NCI-H2081 treated with DMSO at 0.1 percent for 48 hours (cell line): ENCODE measurements at places on chromosomes 7 and 10.

DNA sequence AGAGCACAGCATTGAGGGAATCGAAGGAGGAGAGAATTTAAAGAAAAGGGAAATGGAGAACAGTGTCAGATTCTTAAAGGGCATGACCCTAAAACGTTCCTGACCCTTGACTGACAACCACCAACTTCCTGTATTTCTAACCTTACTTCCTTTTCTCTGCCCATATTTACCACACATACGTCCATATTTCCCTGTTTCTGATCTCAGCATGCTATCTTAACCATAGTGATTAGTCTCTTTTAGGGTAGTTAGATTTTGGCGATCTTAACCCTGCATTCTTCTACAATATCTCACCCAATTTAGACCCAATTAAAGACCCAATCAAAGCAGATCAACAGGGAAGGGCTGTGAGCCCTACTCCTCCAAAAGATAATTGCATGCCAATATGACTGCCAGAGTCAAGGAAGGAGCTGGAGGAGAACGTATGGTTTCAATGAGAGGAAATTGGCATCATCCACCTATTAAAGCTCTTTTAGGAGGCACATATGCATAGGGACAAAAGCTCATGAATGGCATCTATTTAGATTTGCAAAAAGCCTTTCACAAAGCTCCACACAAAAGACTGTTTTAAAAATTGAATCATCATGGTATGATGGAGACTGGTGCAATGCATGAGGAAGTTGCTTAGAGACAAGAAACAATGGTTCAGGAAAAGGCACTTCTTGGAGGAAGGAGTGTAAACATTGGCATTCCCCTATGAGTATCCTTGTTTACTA, 49.0 kb upstream of the ARHGAP12 start:
- DNase-seq: no peak

DNA sequence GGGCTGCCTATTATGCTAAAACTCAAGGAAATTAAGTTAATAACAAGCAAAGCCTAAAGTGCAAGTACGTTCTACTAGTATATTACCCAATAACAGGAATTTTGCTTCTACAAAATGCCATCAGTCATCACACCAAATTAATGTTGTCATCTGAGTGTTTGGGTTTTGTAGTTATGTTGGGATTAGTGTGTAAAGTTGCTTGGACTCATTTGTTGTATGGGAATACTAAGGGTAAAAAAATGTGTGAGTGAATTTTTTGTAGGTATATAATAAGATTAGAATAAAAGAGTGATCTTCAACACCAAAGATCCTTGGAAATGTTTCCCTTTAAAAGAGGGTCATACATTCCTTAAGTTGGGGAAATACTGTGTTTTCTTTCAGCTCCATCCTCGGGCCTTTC, 38.6 kb downstream of the NRP1 start:
- no peak for DNase-seq

GRCh38 chr7:41808541-41808940, 105.7 kb upstream of the INHBA start:
- DNase-seq: no peak

GRCh38 chr10:7428673-7429350, 18.0 kb upstream of the SFMBT2 start:
- no peak for DNase-seq

GRCh38 chr7:69438584-69439412, 159.5 kb upstream of the AUTS2 start:
- no peak for DNase-seq

- no peak for DNase-seq
Observed at GRCh38 chr10:98006266-98006665, 24.2 kb downstream of the CRTAC1 start.

- DNase-seq: no peak
Observed at GRCh38 chr7:30511973-30512662, 7.5 kb upstream of the GGCT start.

- no peak for DNase-seq
Observed at GRCh38 chr7:101718363-101719122, 89.4 kb upstream of the MYL10 start.

GRCh38 chr7:117097860-117098259, 144.6 kb downstream of the ST7 start:
- no peak for DNase-seq

GRCh38 chr7:101173752-101174244, 6.3 kb downstream of the NAT16 start:
- DNase-seq: no peak

- no peak for DNase-seq
Observed at GRCh38 chr10:129426606-129427005, 40.4 kb upstream of the MGMT start.

DNA sequence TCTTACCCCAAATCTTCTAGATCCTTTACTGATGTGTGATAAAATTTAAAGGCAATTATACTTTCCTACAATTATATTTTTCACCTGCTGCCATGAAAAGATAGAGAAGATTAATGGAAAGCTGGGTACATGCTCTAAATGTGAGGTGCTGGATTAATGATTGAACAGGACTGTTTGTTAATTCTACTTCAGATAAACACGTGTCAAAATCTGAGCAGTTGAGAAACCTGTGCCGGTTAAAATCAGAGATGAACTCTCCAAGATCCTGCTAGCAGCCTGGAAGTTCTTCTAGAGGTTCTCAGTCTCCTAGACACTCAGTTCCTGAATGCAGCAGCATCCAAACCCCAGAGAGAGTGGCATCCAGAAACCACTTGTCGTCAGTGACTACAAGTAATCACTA, 69.2 kb downstream of the INHBA start:
- DNase-seq: no peak

- no peak for DNase-seq
Observed at GRCh38 chr10:89398003-89398749, 5.8 kb downstream of the IFIT1 start.

DNA sequence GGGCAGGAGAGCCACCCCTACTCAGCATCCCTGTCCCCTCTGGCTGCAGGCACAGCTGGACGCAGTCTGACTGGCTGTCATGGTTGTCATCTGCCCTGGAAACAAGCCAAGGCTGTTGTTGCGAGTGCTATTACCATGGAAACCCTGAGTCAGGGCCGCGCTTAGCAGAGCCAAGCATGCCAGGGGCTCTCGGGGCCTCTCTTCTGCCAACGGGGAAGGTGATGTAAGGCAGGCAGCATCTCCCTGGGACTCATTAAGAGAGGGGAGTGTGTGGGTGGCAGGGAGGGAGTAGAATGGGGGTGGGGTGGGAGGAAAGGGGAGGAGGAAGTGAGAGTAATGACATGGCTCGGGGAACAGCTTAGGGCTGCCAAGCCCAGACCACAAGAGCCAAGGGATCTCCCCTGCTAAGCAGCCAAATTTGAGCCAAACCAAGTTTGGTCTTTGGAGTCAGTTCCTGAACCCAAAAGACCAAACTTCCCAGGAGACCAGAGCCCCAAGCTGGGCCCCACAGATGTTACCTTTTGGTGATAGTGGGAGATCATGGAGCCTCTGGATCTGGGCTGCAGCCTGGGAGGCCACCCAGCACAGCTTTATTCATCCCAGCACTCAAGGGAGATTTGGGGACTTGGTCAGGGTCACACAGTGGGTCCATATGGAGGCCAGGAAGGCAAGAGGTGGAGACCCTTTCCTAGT, 67.6 kb downstream of the TMEM130 start:
- DNase-seq: peak; percentile 42

GRCh38 chr10:100993986-100994708, 5.5 kb upstream of the LZTS2 start:
- DNase-seq: no peak

DNA sequence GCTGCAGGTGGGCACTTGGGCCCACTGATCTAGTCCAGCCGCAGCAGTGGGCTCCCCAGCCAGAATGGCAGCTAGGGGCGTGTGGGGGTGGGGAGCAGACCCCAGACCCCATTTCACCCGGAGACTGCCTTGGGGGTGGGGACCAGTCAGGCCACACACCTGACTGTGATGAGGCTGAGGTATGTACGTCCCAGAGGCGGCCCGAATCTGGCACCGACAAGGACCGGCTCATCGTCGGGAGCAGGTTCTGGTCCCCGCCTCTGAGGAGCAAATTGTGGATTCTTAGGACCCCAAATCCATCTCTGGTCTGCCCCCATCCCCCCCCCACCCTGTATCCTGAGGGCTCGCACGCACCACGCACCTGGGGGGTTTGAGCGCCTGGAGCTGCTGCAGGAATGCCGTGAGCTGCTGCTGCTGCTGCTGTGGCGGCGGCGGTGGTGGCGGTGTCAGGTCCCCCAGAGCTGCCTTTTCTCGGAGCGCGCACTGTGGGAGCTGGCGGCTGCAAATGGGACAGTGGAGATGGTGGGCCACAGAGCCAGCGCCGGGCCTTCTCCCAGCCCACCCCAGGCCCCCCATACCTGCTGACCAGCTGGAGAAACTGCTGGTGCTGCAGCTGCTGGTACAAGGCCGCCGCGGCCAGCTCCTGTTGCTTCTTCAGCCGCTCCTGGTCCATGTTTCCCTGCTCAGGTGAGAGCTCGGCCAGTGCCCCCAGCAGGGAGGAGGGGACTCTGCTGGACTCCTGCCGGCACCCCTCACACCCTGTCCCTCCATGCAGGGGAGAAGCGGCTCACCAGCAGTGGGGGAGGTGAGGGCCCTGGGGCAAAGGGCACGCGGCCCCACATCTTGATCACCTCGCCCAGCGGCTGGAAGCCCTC, 10.2 kb downstream of the GIGYF1 start:
- no peak for DNase-seq

DNA sequence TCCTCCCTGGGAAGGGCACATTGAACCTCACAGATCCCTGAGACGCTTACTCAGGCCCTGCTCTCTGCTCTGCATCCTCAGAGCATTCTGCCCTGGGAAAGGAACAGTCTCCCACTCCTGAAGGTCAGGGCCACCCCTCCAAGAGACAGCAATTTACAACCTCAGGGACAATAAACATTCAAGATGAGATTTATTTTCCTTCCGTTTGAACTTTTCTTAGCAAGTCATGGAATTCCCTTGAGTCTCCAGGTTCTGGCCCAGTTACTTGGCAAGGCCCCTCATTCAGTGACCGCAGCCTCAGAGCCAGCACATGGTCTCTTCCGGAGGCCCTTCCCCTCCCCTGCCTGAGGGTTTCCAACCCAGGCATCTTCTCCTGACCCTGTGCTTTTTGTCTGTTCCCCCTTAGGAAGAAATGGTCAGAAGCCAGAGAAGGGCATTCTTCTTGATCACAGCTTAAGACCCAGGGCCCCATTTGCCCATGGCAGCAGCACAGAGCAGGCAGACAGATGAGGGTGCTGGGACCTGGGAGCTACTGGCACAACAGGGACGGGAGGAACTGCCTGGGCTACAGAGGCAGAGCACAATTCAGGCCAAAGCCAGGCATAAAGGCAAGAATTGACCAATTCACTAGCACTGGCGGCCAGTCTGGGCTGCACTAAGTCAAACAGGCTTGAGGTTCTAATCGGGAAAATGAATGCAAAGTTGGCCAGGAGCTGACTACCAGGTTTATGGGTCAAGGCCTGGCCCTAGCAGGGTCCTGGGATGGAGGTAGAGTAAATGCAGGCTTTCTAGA, 56.7 kb downstream of the VSTM4 start:
- no peak for DNase-seq

DNA sequence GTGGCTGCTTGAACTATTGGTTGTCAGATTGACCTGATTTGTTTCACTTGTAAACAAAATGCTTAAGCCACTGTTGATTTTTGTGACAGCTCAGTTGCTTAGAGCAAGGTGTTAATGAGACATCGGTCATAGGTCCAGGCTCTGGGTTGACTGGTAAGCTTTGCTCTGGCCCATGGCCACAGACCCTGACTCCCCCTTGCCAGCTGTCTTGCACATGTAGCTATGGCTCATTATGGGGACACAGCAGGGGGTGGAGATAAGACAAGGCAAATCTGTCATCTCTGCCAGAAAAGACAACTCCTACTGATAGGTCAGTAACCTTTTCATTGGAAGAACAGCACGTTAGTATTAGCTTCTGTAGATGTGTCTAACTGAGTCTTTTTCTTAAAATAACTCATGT, 95.3 kb downstream of the KAT6B start:
- DNase-seq: no peak

- no peak for DNase-seq
Observed at GRCh38 chr10:97892506-97892905, 42.9 kb downstream of the GOLGA7B start.

- no peak for DNase-seq
Observed at GRCh38 chr10:131000743-131001142, 310.8 kb downstream of the TCERG1L start.

- no peak for DNase-seq
Observed at GRCh38 chr7:158818325-158819213, 10.7 kb downstream of the ESYT2 start.

DNA sequence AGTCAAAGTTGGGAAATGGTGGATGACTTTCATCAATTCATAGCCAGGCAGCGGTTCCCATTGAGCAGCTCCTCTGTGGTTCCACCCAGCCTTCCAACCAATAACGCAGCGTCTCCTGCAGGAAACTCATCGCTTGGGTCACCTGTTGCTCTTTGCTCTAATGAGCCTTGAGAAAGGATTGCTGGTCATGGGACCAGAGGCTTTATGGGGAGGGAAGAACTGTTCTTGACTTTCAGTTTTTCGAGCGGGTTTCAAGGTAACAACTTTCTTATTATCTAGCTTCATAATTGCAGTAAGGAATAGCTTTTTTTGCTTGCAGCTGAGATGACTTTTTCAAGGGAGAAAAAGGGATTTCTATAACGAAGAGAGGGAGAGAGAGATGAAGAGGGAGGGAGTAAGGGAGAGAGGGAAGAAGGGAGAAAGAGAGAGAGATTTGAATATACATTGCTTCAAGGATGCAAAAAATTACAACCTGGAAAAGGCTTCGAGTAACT, 405 bp upstream of the ENTPD1 start:
- no peak for DNase-seq

DNA sequence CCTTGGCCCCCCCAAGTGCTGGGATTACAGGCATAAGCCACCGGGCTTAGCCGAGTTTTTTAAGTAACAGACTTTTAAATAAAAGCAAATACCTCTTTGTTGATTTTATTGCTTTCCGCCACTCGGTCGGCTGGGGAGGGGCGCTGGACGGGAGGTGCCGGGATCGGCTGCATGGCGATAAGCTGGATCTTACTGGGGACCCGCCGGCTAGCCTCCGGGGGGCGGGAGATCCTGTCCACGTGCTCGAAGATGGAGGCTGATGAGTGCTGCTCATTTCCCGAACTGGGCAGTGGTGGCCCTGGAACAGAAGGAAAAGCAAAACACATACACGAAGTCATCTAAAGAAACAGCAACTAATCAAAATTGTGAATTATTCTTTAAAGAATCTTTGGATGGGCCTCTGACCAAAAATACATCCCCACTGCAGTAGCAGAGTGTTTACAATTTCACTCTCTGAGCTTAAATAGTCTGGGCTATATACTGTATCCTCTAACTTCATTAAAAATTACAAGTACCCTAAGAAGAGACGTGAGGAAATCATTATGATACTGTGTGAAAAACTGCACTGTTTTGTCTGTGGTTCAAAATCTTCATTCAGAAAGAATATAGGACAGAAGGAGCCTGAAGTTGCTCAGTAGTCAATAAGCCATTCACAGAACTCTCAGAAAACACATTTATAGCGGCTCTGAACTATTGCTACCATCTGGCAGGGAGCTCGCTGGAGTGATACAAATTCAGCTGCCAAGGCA, 73.2 kb upstream of the ATP6V0A4 start:
- no peak for DNase-seq

DNA sequence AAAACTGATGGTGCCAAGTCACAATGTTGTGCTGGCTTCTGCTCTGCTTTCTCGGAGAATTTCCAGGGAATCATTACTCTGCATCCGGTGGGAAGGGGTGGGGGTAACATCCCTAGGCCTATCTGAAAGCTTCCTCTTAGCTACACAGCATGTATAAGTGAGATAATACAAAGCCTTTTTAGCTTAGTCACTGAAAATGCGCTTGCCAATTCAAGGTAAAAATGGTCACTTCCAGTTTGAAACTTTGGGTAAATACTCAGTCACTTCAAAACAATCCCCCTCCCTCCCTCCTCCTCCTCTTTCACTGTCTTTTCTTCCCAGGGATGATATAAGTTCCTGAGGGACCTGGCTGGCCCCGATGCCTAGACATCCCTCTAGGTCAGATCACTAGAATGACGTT, 57.3 kb upstream of the APBB1IP start:
- no peak for DNase-seq
